ENCODE measurements at places on chromosomes 12 and 14.

DNA sequence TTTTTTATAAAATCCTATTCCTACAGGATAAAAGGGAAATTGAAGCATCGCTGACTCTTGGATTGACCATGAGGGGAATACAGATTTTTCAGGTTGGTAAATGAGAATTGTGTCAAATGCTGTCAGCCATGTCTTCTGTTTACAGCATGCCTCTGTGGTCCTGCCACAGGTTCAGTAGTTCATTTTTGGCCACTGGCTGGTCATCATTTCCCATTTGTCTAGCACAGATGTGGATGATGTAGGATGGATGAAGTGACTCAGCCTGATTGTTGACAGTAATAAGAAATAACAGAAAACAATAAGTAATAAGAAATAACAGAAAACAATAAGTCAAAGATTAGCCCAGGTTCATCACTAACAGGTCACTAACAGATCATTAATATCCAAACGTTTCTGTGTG is 59.8 kb downstream of the FRMD6 start:
- DNase-seq: no peak

DNA sequence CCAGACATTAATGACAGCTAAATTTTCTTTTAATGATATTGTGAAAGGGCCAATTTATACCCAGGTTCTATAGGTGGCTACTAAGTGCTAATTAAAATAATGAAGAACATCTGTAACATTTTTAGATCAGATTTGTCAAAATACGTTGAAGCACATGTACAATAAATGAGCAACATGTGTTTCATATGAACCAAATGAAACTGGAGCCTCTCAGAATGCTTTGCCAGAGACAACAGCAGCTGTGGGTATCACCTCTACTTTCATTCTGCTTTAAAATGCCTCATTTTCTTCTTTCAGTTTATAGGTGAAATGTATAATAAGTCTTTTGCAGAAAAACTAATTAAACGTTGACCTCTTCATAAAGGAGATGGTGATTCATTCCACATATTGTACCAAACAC is 26.1 kb upstream of the MYF6 start:
- no peak for DNase-seq

DNA sequence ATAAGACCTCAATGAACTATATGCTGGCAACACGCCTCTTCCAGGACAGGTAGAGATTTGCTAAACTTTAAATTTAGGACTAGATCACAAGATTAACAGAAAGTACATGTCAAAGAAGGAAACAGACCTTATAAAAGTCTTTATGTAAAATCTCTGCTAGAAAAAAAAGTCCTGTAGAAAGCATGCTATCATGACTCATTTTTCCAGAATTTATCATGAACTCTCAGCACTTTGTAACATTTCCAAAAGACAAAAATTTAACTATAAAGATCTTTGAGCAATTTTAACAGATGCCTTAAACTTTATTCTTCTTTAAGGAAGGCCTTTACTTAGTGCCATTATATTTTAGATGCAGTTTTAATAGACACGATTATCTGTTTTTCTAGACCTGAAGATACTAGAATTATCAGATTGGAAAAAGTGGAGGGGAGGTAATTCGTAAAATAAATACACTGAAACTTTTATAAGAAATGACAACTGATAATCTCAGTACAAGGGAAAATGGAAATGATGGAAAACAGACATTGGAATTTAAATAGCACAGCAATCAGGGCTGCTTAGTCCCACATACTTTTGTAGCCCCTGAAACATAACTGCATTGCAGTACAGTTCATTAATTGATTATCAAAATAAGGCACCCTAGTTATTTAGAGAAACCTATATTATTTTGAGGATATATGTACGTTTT is 92.0 kb downstream of the TTLL5 start:
- no peak for DNase-seq

- peak; percentile 41 for DNase-seq
Measured at GRCh38 chr14:50667684-50667995, 466 bp downstream of the SAV1 start.

GRCh38 chr12:76265424-76266180 is 82.6 kb downstream of the BBS10 start:
- no peak for DNase-seq

DNA sequence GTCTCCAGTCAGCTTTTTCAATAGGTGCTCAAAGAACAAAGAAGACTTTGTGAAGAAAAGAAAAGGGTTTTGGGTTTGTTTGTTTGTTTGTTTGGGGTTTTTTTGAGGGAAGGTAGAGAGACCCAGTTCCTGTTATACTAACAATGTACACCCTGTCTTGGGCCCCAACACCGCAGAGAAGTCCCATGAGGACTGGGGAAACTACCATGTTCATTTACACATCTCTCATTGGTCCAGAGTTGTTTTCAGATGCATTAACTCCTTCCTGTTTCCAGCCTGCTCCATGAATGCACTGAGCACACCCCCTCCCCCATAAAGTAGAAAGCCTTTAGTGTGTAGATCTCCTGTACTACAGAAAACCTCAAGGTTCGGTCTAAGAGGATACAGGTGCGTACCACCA is 51.1 kb upstream of the SLC8A3 start:
- no peak for DNase-seq

GRCh38 chr12:122203301-122204166 is at the start of gene B3GNT4:
Gene B3GNT4 (plus strand): TSS chr12:122203709. CDS start chr12:122204619, 910 bp downstream.
- DNase-seq: peak; percentile 75

DNA sequence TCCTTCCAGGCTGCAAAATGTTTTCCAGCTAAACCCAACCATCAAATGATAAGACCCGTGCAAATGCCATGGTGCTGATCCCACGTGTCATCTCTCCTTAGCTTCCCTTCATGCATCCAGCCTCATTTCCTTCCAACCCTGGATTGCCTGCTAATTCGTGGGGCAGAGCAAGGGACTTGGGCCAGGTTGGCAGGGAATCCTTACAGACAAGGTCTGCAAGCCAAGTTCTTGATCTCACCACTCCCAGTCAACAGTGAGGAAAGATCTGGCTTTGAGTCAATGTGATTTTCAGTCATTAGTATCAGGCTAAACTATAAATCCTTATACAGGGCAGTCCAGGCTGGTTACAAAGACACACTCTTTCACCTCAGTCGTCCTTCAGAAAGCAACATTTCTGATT is 150.9 kb downstream of the ANO2 start:
- DNase-seq: no peak

- no peak for DNase-seq
Measured at GRCh38 chr12:111557271-111558106, 41.6 kb downstream of the ATXN2 start.
